ENCODE measurements at places on chromosomes 16 and 17. TPM values are rescaled to one million over a fixed set of nuclear protein-coding genes. Genes with fewer than 3 reads are reported as not detected.

The CA7 gene
- total RNA-seq, result not detected

The TLE7 gene
- not detected for total RNA-seq

The CDK5R1 gene
- 3.7 TPM for total RNA-seq

The RAC3 gene
- 16.4 TPM for total RNA-seq

DNA sequence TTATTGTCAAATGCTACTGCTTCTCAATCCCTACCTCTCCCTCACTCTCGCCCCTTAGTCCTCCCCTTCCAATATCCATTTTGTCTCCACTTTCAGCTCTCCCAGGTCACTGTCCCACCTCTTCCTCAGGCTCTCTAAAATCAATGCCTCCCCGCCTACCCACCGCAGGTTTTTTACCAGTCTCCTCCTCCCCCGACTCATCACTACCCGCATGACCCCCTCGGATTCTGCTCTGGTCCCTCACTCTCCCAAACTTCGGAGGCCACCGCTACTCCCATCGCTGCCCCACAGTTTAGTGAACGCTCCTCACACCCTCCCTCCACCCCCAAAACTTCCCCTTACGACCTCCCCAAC is 513 bp downstream of the CRLF3 start:
- DNase-seq, result peak; percentile 20

DNA sequence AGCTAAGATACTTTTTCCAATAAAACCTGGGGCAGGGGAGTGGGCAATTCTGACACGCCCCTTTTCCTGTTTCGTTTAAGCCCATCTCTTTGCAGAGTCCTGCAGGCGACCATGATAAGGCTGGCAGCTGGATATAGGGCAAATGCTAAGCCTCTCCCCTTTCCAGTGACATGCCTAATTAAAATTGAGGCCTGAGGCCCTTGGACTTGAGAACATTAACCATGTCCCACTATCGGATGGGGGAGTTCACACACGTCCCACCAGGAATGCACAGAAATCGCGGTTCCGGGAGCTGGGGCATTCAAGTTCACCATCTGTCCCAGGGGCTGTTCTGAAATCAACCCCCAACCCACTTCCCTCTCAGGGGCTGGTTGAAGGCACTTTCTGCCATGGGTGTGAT is 109.2 kb upstream of the FOXF1 start:
- no peak for DNase-seq

DNA sequence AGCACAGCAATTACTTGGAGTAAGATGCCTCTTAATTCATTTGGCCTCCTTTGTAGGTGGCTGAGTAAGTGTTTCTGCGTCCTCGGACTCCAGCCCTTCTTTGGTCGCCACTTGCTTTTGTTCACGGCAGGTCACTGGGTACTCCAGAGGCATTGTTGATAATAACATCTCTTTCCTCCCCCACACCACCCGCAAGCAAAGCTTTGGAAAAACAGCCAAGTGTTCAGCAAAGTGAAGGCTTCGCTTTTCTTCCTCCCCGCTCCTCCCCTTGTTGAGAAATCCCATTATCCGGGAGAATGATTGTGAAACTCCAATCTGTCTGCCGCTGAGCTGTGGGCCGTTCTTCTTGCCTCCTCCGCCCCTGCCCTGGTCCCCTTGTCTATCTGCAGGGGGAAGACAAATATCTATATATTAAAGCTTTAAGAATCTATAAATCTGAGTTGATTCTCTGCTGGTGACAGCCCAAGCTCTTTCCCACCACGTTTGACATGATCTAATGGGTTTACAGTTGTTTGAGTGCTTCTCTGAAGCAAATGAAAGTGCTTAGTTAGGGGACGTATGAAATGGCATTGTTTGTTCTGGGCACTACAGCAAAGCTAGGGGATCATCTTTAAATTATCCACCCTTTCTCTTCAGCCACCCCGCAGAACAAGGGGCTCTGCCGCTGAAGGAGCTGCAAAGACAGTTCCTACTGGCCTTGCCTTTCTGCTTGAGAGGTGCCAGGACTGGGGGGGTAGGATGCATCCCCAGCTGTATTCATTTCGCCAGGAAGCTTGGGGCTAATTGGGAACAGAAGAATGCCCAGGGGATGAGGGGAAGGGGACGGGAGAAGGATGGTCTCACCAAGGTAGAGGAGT is 167.1 kb downstream of the CCDC182 start:
- DNase-seq, result peak; percentile 49

The CCL5 gene
- total RNA-seq, result 36.1 TPM

The CTRB2 gene
- not detected for total RNA-seq

DNA sequence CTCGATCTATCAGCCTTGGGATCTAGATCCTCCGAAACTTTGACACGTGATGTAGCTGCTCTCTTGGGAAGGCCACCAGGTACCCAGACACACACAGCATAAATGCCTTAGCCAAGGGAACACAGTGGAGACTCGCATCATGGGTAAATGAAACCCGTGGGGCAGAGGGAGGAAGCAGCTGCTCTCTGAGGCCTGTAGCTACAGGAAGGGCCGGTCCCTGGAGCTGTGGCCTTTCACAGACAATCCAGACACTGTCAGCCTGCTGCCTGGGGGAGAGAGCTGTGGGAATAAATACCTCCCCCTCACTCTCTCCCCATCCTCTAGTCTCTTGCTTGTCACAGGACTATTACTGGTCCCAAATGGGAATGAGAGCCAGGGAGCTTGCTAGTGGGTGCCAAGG is 351.2 kb downstream of the UTP18 start:
- no peak for DNase-seq

The PRR35 gene
- not detected for total RNA-seq

- DNase-seq, result no peak
Measured at GRCh38 chr16:87555647-87556046, 46.7 kb upstream of the JPH3 start.

DNA sequence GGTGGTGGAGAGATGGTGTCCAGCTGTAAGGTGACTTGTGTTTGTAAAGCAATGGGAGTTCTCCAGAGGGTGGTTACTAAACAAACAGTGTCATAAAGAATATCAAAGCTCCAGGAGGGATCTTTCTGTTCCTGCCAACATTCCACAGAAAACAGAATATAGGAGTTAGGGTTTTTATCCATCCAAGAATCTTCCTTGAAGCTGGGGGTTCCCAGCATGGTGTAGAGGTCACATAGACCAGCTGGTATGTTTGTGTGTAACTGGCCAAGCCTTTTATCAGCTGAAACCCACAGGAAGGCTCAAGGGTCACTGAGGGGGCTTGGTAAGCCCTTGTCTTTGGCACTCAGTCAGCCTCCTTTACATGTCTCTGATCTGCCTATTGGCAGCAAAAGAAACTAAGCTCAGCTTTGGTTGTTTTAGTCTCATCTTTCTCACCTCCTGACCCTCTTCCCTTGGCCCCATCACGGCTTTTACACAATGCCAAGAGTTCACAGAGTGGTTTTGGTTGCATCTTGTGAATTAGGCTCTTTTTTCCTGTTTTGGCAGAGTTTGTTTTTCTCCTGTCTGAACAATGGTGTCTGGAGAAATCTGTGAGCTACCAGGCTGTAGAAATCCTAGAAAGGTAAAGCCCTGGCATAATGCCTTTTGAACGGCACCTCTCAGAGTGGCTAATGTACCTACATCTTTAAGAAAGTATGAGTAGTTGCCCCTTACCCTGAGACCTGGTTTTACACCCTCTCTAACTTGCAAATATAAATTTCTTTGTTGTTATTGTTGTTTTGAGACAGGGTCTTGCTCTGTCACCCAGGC is 4.6 kb downstream of the CNTD1 start:
- DNase-seq, result no peak

GRCh38 chr16:11657556-11657955 is 10.7 kb upstream of the SNN start:
- no peak for DNase-seq

DNA sequence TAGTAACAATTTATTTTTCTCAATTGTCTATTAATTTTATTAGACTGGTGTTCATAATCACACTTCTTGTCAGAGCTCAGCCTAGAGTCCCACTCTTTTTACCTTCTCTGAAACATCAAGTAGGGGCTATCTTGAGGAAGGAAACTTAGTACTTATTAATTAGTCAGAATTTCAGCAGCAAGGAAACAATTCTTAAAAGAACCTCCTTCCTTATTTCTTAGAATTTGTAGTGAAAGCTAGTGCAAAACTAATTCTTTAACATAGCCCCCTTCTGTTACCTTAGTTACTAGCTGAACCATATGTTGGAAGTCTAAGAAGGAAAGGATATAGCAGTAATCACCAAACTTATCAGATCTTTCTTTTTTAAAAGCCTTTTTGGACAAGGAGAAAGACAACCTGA is 35.2 kb downstream of the MAP2K4 start:
- no peak for DNase-seq

DNA sequence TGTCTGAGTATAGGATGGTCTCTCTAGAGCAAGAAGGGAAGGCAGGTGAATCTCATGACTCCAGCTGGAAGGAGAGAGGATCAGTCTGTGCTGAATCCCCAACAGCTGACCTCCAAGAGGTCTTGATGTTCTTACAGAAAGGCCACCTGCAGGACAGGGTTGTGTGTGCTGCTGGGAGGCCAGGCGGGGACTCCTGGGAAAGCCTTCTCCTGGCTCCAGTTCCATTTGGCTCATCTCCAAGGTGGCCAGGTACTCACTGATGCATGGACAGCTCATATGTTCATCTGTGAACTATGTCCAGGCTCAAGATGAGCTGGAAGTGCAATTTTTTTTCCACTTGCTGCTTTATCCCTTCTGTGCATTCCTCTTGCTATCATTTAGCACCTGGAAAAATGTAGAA is 730.2 kb upstream of the RBFOX1 start:
- no peak for DNase-seq

The SPHK1 gene
- total RNA-seq, result 41.2 TPM

- DNase-seq, result peak; percentile 50
Measured at GRCh38 chr17:68172461-68172954, 75.3 kb upstream of the AMZ2 start.

The ALDH3A1 gene
- total RNA-seq, result not detected

The MYH3 gene
- 0.30 TPM for total RNA-seq

GRCh38 chr16:73126525-73126853 is 78.6 kb upstream of the ZFHX3 start:
- peak; percentile 5 for DNase-seq

DNA sequence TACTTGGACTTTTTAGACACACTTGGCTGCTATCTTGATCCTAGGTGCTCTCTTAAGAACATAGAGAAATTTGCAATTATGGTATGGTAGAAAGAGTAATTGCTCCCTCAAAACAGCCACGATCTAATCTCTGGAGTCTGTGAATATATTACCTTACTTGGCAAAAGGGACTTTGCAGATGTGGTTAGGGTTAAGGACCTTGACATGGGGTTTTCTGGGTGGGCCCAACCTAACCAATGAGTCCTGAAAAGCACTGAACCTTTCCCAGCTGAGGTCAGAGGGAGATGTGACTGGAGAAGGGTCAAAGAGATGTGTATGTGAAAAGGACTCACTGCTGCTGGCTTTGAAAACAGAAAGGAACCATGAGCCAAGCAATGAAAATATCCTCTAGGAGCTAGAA is 26.7 kb upstream of the MED13 start:
- no peak for DNase-seq

- no peak for DNase-seq
Measured at GRCh38 chr16:74991593-74992403, 6.9 kb upstream of the WDR59 start.

DNA sequence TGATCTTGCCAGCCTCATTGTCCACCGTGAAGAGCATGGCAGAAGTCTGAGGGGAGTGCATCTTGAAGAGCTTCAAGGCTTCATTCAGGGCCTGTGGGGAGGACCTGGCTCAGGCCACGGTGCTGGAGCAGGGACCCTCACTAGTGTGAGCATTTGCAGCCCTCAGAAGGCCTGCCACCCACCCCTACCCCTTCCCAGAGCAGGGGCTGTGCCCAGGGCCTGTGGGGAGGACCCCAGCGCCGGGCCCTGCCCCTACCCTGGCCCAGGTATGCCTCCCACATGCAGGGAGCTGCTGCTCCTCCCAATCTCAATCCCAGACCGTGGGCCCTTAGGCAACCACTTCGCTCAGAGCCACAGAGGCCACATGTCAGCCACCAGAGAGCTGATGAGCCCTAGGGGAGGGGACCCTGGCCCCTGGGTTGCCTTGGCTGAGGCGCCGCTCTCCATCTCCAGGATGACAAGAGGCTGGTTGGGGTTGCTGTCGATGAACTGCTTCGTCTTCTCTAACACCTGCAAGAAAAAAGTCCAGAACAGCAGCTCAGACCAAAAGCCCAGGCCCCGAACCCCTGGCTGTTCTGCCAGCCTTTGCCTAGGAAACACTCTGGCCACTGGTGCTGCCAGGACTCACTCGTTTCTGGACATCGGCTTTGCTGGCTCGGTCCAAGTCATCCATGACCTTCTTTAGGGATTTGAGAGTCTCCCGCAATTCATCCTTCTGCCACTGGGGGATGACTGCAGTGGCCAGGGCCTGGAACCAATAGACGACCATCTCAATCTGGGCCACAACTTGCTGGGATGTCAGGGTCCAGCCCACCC is 1.8 kb upstream of the EXOSC6 start:
- DNase-seq, result peak; percentile 48

DNA sequence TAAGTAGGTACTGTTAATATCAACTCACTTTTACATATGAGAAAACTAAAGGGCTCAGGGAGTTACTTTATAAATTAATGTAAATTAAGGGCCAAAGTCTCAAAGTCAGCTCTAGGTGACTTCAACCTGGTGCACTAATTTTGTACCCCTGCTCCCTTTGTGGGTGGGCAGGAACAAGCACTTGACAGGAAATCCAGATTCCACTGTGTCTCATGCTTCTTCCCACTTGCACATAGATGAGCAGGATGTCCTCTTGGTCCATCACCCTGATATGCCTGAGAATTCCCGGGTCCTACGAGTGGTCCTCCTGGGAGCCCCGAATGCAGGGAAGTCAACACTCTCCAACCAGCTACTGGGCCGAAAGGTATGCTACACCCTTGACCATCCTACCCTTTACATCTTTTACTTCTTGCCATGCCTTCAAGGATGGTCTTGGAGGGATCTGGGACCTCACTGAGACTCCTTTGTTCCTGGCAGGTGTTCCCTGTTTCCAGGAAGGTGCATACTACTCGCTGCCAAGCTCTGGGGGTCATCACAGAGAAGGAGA is 1.3 kb downstream of the ERAL1 start:
- no peak for DNase-seq

- no peak for DNase-seq
Measured at GRCh38 chr17:74466828-74467184, 372 bp downstream of the CD300A start.

DNA sequence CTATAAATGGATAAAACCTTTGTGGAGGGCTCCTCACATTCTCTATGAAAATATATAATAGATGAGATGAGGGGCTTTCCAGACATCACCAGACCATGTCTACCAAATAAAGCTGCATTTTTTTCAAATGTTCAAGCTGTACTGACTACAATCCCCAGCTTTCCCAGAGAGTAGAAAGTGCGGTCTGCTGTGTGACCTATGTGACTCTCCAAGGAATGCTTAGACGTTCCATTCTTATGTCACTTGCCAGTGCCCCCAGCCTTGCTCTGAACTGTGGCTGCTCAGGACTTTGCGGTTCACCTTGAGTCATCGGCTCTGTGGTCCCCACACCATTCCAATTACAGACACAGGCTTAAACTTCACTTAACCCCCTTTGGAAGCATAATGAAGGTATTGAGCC is 47.8 kb upstream of the SCNN1B start:
- peak; percentile 98 for DNase-seq

The MMP28 gene
- 1.2 TPM for total RNA-seq

Data from M059J (cell line).